ENCODE measurements at places on chromosomes 4 and X. TPM values are rescaled to one million over a fixed set of nuclear protein-coding genes. Genes with fewer than 3 reads are reported as not detected.
A peak's percentile ranks its signal among the peaks of the same experiment; 100 is the strongest.

- no peaks in the 10 kb centered on the region for H3K27me3 ChIP-seq
- DNase-seq = no peak
- H3K4me3 ChIP-seq = no peak overlapping the region
- peaks cover 50% of the 10 kb centered on the region for H3K4me1 ChIP-seq
- H3K27ac ChIP-seq = peak overlapping the region; percentile 83
- peaks cover 7% of the 10 kb centered on the region for H3K36me3 ChIP-seq
Measured at GRCh38 chr4:67522230-67522629, 23.1 kb downstream of the CENPC start.

IL3RA gene
- total RNA-seq = 2.8 TPM

GRCh38 chr4:122617597-122618593, 3.0 kb downstream of the IL21 start:
- H3K27ac ChIP-seq = peak overlapping the region; percentile 71
- H3K36me3 ChIP-seq = peaks cover 2% of the 10 kb centered on the region
- H3K4me1 ChIP-seq = peaks cover 25% of the 10 kb centered on the region
- no peak for DNase-seq
- peaks cover 7% of the 10 kb centered on the region for H3K27me3 ChIP-seq

- no peak for DNase-seq
- H3K27ac ChIP-seq = no peak overlapping the region
- H3K36me3 ChIP-seq = no peaks in the 10 kb centered on the region
- H3K4me3 ChIP-seq = no peak overlapping the region
Measured at GRCh38 chr4:72974694-72975487, 94.6 kb downstream of the COX18 start.

DNA sequence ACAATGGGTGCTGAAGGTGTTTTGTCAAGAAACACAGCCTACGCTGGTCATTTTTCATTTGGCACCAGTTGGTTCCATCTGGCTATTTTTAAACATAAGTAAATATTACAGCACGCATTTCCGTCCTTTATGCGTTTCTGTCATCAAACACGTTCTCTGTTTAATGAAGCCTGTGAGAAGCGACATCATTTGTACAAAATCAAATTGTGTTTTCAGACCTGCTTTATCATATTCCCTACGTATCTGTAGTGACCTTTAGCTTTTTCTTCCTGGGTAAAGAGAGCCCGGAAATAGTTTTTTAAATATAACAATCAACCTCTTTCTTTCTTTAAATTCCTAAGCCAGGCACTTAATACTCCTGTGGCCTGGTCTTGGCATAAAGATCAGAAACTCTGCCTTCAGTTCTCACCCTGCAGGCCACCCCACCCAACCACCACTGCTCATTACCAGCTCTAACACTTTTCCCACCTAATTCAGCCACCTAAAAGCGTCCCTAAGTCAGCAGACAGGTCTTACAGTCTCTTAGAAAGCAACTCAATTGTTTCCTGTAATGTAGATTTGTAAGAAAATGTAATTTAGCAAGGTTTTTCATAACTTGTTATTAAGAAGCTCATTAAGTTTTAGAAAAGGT, 30.4 kb downstream of the ACSL1 start:
- H3K36me3 ChIP-seq = peaks cover 4% of the 10 kb centered on the region
- H3K4me3 ChIP-seq = no peak overlapping the region
- peak overlapping the region; percentile 29 for H3K27ac ChIP-seq

CDX4 gene
- total RNA-seq = not detected

ADH1A gene
- not detected for total RNA-seq

Data from T-helper 17 cell (primary cell).